ENCODE measurements at places on chromosomes 7 and 10.

DNA sequence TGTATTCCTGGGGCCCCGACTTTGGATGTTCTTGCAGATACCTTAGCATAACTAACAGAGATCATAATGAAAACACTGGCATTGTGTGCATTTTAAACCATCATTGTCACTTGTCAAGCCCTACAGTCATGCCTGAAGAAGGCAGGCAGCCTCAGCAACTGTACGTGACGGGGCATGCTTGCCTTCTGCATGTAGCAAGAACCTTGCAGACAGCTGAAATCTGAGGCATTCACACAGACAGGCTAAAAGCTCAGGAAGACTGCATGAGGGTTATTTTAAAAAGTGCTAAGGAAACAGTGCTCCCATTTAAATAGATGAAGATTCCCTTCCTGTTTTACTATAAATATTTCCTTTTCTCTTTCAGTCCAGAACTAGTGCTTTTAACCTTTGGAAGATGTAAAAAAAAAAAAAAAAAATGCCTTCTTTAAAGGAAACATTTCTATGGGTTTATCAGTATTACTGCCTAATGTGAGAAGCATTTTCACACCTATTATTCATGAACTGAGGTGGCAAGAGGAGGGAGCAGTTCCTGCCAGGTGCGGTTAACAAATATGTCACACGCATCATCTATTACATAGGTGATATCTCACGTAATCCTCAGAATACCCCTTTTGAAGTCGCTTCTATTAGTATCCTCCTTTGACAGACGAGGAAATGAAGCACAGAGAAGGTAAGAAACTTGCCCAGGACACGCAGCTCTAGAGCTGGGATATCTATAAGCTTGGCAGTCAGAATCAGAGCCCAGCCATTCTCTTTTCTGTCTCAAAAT is 88.1 kb downstream of the PRKCQ start:
- H3K4me3 ChIP-seq = no peak overlapping the region
- H3K4me1 ChIP-seq = no peaks in the 10 kb centered on the region
- DNase-seq = no peak
- H3K36me3 ChIP-seq = no peaks in the 10 kb centered on the region
- H3K27me3 ChIP-seq = peaks cover 6% of the 10 kb centered on the region
- H3K27ac ChIP-seq = no peak overlapping the region

DNA sequence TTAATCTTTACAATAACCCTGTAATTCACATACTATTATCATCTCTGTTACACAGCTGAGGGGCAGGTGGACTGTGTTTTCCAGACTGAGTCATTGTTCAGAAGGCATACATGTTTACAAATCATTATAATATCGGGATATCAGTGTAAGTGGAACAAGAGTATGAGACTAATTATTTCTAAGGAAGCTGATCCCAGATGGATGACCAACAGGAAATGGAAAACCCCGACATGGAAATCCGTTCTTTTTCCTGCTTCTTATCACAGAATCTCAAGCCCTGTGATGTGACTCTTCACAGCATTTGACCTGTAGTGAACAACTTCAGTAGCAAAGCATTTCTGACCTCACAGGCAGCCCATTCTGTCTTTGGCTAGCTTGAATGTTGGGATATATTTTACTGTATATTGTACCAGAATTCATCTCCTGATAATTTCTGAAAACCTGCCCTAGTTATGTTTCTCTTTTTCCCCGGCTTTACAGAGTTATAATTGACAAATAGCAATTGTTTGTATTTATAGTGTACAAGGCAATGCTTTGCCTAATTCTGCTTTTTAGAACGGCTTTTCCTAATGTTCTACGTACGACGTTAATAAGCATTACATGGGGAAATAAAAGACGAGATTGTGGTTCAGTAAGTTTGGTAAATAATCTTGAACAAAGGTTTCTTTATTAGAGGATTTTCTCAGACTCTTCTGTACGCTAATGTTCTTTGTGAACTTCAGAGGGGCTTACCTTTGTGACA is 78.6 kb upstream of the SYPL1 start:
- H3K27me3 ChIP-seq = no peaks in the 10 kb centered on the region
- H3K27ac ChIP-seq = no peak overlapping the region
- peaks cover 7% of the 10 kb centered on the region for H3K36me3 ChIP-seq
- peaks cover 3% of the 10 kb centered on the region for H3K4me1 ChIP-seq

GRCh38 chr7:140310337-140311002 is 87.9 kb downstream of the SLC37A3 start:
- H3K27ac ChIP-seq = no peak overlapping the region
- H3K36me3 ChIP-seq = peaks cover 23% of the 10 kb centered on the region
- no peak for DNase-seq
- H3K27me3 ChIP-seq = peaks cover 4% of the 10 kb centered on the region
- no peak overlapping the region for H3K4me3 ChIP-seq

- no peak overlapping the region for H3K27ac ChIP-seq
- H3K36me3 ChIP-seq = no peaks in the 10 kb centered on the region
- DNase-seq = no peak
- no peak overlapping the region for H3K4me3 ChIP-seq
- H3K27me3 ChIP-seq = peaks cover 6% of the 10 kb centered on the region
- H3K4me1 ChIP-seq = peaks cover 8% of the 10 kb centered on the region
Observed at GRCh38 chr10:11685787-11686218, 56.4 kb upstream of the ECHDC3 start.

DNA sequence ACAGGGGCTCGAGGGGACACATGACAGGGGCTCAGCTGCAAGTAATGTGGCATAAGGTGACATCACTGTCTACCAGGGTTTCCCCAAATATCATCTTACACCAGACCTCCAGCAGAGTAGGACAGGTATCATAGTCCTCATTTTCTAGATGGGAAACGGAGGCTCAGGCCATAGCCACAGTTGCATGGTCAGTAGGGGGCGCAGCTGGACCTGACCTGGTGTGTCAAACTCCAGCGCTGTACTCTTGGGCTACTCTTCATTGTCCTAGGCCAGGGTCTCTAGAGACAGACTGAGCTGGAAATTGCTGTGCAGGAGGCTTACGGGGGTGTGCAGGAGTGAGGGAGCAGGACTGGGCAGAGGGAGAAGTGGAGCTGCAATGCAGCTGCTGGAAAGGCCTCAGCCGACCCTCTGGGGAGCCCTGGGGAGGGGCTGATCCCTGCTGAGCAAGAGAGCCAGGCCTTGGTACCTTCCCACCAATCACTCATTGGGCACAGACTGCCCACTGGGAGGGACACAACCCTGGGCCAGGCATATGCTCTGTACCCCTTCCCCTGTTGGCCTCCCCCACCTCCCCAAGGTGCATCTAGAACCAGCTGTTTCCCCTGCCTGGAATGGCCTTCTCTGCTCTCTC is 89.9 kb downstream of the CDH23 start:
- H3K4me3 ChIP-seq = no peak overlapping the region
- H3K36me3 ChIP-seq = peaks cover 20% of the 10 kb centered on the region
- DNase-seq = peak; percentile 82
- no peaks in the 10 kb centered on the region for H3K4me1 ChIP-seq
- H3K27me3 ChIP-seq = peaks cover 10% of the 10 kb centered on the region
- H3K27ac ChIP-seq = no peak overlapping the region

- H3K4me3 ChIP-seq = no peak overlapping the region
- no peaks in the 10 kb centered on the region for H3K4me1 ChIP-seq
- DNase-seq = no peak
- no peak overlapping the region for H3K27ac ChIP-seq
- peaks cover 24% of the 10 kb centered on the region for H3K36me3 ChIP-seq
Observed at GRCh38 chr7:3114917-3115316, 71.2 kb upstream of the CARD11 start.

DNA sequence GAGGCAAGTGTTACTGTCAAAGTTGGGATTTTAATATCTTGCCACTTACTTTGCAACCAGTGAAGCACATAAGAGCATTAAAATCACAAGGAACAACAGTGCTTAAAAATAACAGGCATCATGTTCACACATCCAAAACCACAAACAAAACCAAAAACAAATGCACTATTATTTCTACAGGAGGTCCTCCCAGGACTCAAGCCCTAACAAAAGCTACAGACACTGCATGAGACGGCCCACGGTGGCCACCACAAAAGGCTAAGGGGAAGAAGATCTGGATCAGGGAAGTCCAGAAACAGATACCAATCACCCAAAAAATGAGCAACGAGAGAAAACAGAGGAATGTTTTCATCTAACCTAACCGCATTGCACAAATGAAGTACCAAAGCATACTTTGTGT is 158.4 kb downstream of the ZMYND11 start:
- no peak overlapping the region for H3K4me3 ChIP-seq
- no peaks in the 10 kb centered on the region for H3K36me3 ChIP-seq
- H3K4me1 ChIP-seq = peaks cover 4% of the 10 kb centered on the region
- H3K27ac ChIP-seq = no peak overlapping the region
- DNase-seq = no peak

GRCh38 chr7:47256016-47256415 is 325.9 kb downstream of the TNS3 start:
- no peak overlapping the region for H3K27ac ChIP-seq
- no peak overlapping the region for H3K4me3 ChIP-seq
- H3K36me3 ChIP-seq = peaks cover 5% of the 10 kb centered on the region
- peaks cover 7% of the 10 kb centered on the region for H3K4me1 ChIP-seq
- H3K27me3 ChIP-seq = peaks cover 5% of the 10 kb centered on the region
- DNase-seq = no peak

DNA sequence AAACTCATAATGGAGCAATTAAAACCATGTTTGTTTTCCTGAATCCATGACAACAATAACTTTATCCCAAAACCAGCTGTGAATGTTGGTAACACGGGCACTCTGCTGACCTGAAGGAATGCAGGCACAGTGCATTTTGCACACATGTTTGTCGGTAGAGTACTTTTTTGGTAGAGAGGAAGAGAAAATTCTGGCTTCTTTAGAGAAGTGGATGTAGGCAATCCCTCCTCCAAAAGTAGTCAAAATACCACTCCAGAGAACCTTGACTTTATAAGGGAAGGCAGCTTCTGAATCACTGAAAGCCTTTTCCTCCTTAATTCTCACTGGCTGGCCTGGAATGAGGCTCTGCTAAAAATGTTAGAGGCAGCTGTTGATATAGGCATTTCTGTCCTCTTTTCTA is 15.8 kb upstream of the ACTA2 start:
- no peak overlapping the region for H3K27ac ChIP-seq
- no peak overlapping the region for H3K4me3 ChIP-seq
- no peaks in the 10 kb centered on the region for H3K4me1 ChIP-seq
- no peak for DNase-seq
- no peaks in the 10 kb centered on the region for H3K36me3 ChIP-seq
- no peaks in the 10 kb centered on the region for H3K27me3 ChIP-seq

- H3K4me1 ChIP-seq = peaks cover 5% of the 10 kb centered on the region
- H3K36me3 ChIP-seq = no peaks in the 10 kb centered on the region
- no peak for DNase-seq
- H3K4me3 ChIP-seq = no peak overlapping the region
Observed at GRCh38 chr7:103524042-103524907, 78.3 kb upstream of the SLC26A5 start.

DNA sequence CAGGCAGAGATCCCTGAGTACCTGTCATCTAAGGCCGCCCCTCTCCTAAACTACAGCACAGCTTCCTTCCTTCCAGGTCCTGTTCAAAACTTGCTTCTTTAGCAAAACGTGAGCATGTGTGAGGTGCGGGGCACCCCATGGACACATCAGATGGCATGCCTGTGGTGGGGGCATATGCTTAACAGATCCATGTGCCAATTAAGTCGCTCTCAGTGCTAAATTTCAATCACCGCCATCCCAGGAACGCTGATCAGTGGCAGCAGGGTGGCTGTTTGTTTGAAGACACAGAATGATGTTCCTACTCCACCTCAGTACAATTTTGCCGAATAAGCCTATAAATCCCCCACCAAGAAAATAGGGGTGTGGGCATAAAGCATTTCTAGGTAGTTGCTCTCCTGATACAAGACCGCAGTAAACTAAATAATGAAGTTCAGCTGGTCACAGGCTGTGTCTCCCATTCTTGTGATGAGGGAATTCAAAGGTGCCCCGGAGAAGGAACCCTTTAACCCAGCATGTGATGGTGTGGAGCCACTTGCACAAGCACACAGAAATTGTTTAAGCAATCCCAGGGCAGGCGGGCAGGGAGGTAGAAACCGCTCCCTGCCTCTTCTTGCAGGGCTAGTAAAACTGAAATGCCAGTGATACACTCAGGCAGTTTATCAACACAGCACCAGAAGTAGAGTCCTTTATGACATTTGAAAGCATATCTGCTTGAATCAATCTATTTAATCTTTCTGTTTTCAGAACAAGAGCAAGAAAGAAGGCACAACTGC is 205.7 kb downstream of the SORCS1 start:
- H3K4me3 ChIP-seq = no peak overlapping the region
- H3K27me3 ChIP-seq = no peaks in the 10 kb centered on the region
- no peak for DNase-seq
- no peaks in the 10 kb centered on the region for H3K4me1 ChIP-seq
- no peaks in the 10 kb centered on the region for H3K36me3 ChIP-seq

GRCh38 chr10:30915146-30915545 is 116.5 kb downstream of the ZNF438 start:
- no peaks in the 10 kb centered on the region for H3K27me3 ChIP-seq
- H3K4me3 ChIP-seq = no peak overlapping the region
- no peak overlapping the region for H3K27ac ChIP-seq
- H3K4me1 ChIP-seq = no peaks in the 10 kb centered on the region
- no peaks in the 10 kb centered on the region for H3K36me3 ChIP-seq

DNA sequence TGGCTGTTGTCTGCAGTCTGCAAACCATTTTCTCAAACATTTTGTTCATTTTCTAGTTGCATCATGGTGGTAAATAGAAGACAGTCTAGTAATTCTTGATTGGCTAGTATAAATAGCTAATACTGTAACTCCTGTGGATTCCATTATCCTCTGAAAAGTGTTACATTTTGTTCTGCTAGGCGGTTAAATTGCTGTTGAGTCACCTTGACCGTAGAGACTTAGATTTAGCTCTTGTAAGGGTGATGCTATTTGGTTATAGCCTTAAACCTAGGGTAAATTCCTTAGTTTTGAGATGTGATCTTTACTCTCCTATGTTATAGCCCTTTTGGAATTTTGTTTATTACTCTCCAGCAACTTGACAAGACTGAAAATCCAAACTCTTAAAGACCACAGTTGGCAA is 58.8 kb downstream of the SHOC2 start:
- H3K36me3 ChIP-seq = no peaks in the 10 kb centered on the region
- no peak overlapping the region for H3K4me3 ChIP-seq
- no peak overlapping the region for H3K27ac ChIP-seq
- no peaks in the 10 kb centered on the region for H3K27me3 ChIP-seq
- no peak for DNase-seq

GRCh38 chr7:27678617-27679260 is 16.1 kb upstream of the HIBADH start:
- H3K36me3 ChIP-seq = no peaks in the 10 kb centered on the region
- H3K4me3 ChIP-seq = no peak overlapping the region
- DNase-seq = no peak
- peaks cover 2% of the 10 kb centered on the region for H3K4me1 ChIP-seq

- H3K27me3 ChIP-seq = peaks cover 26% of the 10 kb centered on the region
- no peaks in the 10 kb centered on the region for H3K36me3 ChIP-seq
- peaks cover 22% of the 10 kb centered on the region for H3K4me1 ChIP-seq
- H3K4me3 ChIP-seq = peak overlapping the region; percentile 86
- DNase-seq = peak; percentile 59
Observed at GRCh38 chr10:129969184-129969910, 5.3 kb upstream of the EBF3 start.

All from glutamatergic neuron (in vitro differentiated cells).